ENCODE measurements at places on chromosomes 12 and 14.

DNA sequence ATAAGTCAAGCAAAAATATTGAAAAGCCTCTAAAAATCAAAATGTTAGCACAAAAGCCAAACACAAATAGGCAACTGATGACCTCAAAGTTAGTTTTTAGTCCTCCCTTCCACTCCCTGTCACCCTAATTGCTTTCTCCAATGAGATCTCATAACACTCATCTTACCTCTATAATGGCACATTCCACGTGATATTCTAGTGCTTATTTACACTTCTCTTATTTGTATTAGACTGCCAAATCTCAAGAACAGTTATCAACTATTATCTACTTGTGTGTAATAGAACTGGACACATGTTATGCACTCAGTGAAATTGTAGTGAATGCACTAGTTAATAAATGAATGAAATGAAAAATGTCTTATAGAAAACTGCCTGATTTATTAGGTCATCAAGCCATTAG is 55.5 kb upstream of the AVPR1A start:
- DNase-seq: no peak

DNA sequence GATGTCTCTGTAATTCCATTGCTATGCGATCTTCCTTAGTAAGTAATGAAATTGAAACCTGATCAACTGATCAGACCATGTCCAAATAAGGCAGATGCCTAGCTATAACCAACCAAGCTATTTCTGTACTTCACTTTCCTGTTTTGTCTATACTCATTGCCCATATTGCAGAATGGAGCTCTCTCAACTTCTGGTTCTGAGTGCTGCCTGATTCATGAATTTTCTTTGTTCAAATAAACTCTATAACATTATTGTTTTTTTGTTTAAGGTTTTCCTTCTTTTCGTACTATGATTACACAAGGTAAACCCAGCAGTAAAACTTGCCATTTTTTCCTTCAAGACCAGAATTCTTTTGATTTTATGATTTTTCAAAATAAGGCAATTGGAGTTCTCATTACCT is 16.3 kb downstream of the COX16 start:
- no peak for DNase-seq

DNA sequence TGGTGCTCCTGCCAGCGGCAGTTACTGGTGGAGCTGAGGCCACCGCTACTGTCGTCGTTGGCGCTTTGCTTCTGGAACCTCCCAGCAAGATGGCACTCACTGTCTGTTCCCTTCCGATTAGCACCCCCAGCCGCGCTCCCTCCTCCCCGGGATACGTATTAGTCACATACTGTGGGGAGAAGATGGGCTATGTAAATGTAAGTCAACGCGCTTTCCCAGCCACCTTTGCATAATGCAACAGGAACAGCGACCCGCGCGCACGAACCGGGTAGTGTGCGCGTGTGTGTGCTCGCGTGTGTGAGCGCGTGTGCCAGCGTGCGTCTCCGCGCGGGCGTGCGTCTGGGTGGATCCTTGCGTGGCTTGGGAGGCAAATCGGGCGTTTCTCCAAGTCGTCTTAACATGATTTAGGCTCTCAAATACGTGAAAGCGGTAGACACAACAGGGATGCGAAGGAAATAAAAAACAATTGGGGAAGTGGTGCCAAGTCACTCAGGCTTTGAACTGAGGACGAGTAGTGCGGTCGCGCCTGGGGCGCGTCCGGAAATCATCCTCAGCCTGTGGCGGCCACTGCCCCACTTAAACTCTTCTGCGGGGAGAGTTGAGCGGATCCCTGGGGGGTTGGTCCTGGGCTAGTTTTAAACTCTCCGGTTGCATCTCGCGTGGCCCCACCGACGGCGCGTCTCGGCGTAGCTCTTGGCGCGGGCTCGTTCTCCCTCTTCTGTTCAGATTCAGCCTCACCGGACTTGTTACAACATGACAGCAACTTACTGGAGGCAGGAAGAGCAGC is 1.8 kb downstream of the FLRT2 start:
- no peak for DNase-seq

DNA sequence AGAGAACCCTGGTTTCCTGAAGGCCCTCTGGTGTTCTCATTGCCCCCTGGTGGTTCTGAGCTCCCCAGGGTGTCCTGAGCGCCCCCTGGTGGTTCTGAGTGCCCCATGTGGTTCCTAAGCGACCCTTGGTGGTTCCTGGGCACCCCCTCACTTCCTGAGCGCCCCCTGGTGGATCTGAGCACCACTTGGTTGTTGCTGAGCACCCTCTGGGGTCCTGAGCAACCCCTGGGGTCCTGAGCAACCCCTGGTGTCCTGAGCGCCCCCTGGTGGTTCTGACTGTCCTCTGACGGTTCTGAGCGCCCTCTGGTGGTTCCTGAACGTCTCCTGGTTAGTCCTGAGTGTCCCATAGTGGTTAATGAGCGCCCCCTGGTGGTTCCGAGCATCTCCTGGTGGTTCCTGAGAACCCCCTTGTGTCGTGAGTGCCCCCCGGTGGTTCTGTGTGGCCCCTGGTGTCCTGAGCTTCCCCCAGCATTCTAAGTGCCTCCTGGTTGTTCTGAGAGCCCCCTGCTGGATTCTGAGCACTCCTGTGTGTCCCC is 568.3 kb downstream of the TMEM121 start:
- DNase-seq: peak; percentile 84

DNA sequence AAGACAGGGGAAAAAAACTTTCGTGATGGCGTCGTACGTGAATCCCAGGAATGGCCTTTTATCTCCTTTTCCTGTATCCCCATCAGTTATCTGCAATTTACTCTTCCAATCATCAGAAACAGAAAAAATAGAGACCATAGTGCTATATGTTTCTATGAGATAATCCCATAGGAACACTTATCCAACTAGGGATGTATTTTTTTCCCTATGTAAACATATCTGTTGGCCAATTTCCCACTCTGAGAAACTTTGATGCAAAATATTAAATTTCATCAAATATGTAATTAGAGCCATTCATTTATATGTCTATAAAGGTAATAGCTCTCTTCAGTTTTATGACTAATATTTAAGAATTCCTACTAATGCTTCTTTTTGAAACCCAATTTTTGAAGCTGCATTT is at the start of gene OR4K13:
TSS of gene OR4K13 (minus strand) at position 101 of the 400 bp plus-strand sequence. CDS start 1,280 bp downstream, outside the sequence.
- no peak for DNase-seq

DNA sequence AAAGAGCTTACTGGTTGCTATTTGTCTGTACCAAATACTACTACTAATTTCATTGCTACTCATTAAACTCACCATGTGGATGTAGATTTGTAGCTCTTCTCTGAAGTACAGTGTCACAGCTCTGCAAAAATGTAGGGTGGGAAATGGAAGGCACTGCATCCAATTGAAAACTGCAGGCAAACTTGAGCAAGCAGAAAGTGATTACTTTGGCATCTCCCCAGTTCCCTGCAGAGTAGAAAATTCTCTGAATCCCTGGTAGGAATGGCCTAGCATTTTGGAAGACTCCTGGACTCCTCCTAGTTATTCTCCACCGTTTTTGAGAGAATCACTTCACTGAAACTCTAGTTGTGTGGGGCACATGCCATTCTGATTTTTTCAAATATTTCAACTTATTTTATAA is 239.1 kb downstream of the DIO2 start:
- DNase-seq: no peak

GRCh38 chr12:124536641-124537040 is 30.8 kb downstream of the NCOR2 start:
- DNase-seq: no peak

GRCh38 chr12:20040831-20041230 is 327.5 kb upstream of the PDE3A start:
- no peak for DNase-seq

- DNase-seq: no peak
Measured at GRCh38 chr12:118377021-118377883, 897 bp downstream of the SUDS3 start.

DNA sequence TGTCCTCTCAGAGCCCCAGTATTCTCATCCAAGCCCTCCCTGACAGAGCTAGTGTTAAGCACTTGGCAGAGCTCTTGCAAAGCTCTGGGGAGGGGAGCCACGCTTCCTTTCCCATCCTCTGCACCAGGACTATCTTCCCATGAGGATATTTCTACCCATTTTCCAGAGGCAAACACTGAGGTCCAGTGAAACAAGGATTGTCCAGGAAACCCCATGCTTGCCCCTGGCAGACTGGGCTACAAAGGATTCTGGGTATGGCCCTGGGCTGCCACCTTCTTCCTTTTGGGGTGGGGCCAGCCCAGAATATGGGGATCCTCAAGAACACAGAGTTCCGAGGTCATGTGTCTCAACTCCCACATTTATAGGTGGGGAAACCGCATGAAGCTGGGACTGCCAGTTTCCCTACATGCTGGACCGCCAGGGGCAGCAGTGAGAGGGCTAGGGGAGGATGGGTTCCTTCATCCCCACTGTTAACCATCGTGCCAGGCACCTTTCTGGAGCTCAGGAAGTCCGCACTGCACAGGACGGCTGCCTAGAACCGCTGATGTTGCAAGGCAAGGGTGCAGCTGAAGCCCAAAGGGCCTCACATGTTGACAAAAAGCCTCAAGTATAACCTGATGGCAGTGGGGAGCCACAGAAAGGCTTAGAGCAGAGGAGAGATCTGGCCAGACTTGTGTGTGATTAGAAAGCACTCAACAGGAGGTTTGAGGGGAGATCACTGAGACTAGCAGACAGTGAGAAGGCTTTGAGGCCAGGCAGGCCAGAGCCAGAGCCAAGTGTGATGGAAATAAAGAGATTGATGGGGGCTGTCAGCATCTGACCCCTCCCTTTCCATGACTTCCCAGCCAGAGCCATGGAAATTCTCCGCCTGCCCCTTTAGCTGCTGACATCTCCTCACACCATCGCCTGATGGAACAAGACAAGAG is 5.5 kb upstream of the CCDC85C start:
- no peak for DNase-seq

GRCh38 chr12:57958061-57958657 is 16.8 kb downstream of the ATP23 start:
- DNase-seq: no peak

DNA sequence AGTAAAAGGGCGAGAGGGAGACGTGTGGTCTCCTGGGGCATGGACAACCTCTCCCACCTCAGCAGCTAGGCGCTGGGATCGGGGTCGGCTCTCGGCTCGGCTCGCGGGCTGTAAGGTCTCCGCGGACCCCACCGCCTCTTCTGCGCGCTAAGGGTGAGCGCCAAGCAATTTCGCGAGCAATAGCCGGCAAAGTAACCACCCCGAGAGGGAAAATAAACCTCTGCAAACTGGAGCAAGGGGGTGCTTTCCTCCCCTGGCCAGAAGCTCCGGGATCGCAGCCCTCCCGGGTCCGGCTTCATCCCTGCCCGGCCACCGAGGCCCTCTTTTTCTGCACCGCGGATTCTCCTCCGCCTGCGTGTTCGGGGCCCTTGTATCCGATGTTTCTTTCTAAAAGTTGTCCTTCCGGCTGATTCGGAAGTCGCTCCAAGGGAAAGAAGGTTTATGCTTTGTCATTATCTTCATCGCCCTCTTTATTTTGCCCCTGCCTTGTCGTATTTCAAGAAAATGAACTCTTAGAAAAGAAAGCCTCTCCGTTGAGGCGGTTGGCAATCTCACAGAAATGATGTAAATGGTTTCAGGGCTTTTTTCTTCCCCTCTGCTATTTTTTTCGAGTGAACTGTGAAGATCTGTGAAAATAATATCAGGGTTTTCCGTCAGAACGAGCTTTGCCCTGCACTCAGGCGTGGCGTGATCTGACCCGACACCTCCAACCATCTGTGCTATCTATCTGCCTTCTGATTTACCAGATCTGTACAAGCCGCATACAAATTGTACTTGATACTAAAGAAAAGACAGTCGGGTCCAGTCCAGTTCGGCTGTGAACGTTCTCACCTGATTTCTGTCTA is 1.7 kb upstream of the SIX6 start:
- DNase-seq: no peak

- peak; percentile 15 for DNase-seq
Measured at GRCh38 chr14:20278414-20278813, 27.3 kb downstream of the TTC5 start.

DNA sequence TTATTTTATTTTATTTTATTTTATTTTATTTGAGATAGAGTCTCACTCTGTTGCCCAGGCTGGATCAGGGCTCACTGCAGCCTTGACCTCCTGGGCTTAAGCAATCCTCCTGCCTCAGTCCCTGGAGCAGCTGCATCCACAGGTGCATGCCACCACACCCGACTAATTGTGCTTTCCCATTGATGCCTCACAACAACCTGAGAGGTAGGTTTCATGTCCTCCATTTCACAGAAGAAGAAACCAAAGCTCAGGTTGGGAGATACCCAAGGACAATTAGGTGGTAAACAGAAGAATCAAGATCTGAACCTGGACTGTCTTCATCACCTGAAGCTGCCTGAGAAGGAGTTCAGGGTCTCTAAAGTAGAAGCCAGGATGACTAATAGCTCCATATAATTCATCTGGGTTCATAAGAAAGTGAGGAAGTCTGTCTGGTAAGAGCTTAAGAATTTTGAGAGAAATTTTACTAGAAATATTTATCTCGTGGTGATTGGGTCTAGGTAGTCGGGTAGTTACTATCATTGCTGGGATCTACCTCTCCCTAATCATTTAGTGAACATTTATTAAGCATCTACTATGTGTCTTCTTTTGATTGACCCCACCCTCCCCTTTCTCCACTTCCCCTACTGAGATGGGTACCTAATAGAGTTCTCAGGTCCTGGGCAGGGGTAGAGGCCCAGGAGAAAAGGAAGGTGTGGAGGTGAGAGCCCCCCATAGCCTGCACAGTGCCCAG is 23.2 kb upstream of the ATP5MC2 start:
- DNase-seq: no peak

GRCh38 chr14:103880348-103881267 is 33.2 kb upstream of the PPP1R13B start:
- peak; percentile 22 for DNase-seq

- DNase-seq: no peak
Measured at GRCh38 chr14:64931123-64931522, 11.4 kb downstream of the GPX2 start.

DNA sequence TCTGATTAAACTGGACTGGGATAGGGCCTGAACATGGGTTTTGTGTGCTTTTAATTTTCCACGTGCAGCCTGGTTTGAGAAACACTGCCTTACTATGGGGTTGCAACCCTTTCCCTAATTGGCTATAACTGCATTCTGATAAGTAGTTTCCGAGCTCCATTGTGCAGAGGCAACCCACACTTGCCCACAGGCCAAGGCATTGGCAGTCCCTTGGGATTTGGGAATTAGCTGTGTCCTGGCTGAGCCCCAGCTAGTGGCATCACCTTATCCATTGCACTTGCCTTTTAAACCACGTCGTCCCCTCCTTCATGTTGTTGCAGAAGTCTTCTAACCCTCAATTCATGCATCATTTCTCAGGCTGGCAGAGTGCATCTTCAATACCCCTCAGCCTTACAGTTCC is 10.2 kb downstream of the VCPKMT start:
- no peak for DNase-seq

- no peak for DNase-seq
Measured at GRCh38 chr12:26188127-26188526, 7.2 kb upstream of the SSPN start.

DNA sequence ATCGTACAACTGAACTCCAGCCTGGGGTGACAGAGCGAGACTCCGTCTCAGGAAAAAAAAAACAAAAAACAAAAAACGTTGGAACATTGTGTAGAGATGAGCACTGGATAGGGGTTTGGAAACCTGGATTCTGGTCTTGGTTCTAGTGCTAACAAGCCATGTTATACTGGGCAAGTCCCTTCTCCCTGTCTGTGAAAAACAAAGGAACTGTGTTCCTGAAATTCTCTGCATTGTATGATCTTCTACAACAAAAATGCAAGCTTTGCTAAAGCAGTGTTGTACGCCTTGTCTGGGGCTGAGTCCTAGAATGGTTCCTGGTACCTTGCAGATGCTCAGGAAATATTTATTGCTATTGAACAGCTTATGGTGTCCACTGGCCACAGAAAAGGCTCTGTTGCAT is 13.4 kb downstream of the GPRC5D start:
- DNase-seq: no peak

All from stimulated activated CD4-positive, alpha-beta T cell treated with anti-CD3 and anti-CD28 coated beads, Interleukin-2, amount 100 ng/mL, for 24 hours (primary cell).